ENCODE measurements at places on chromosomes 3 and 15.

- no peak for DNase-seq
These were observed 38.3 kb downstream of the PDE8A start for GRCh38 chr15:85019815-85020590.

GRCh38 chr15:39300451-39301153, 280.3 kb upstream of the THBS1 start:
- DNase-seq = no peak

DNA sequence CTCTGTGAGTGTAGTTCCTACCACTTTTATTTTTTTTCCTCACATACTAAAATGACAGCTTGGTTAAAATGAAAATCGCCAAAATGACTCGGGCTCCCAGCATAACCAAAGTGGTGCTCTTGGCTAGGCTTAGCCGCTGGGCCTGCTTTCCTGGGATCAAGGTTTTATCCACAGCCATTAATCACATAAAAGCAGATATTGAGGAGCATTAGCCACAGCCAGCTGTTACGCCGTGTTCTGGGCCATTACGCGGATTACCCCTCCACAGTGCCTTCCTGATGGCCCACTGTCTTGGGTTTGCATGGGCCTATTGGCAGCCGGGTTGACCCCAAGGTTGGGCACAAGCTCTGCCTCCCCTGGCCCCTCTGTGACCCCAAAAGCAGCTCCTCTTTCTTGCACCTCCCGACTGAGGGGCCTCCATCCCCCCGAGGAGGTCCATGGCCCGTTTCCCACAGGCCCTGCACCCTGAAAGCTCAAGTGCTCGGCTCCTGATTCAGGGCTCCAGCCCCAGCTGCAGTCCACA, 30.4 kb upstream of the TRPM1 start:
- no peak for DNase-seq

DNA sequence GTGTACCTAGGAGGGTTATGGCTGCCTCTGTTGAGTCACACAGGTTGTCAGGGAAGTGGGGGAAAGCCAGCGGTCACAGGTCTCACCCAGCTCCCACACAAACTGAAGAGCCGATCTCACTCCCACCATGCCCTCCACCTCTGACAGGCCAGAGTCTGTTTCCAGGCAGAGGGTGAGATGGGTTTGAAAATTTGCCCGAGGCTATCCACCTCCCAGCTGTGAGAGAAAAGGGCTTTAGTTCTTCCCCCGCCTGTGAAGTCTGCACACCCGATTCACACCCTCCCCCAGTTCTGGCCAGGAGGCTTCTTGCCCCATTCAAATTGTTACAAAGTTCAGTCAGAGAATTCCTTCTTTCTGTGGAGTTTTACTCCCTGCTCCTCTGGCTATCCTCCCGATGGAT, 446.9 kb downstream of the EDEM1 start:
- DNase-seq = no peak

DNA sequence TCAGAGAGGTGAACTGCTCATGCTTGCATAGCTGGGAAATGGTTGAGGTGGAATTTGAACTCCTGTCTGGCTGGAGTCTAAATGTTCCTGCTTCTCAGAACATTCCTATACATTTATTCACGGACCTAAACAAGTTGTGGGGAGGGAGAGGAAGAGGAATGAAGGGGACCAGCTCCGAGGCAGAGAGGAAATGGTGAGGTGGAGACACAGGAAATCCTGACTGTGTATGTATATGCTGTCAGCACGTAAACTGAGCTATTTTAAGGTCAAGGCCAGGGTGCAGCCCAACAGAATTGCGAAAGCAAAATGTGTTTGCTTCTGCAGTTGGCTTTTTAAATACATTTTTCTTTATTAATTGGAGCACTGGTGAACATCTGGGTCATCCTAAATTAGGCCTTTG, 74.1 kb upstream of the POMGNT2 start:
- no peak for DNase-seq

DNA sequence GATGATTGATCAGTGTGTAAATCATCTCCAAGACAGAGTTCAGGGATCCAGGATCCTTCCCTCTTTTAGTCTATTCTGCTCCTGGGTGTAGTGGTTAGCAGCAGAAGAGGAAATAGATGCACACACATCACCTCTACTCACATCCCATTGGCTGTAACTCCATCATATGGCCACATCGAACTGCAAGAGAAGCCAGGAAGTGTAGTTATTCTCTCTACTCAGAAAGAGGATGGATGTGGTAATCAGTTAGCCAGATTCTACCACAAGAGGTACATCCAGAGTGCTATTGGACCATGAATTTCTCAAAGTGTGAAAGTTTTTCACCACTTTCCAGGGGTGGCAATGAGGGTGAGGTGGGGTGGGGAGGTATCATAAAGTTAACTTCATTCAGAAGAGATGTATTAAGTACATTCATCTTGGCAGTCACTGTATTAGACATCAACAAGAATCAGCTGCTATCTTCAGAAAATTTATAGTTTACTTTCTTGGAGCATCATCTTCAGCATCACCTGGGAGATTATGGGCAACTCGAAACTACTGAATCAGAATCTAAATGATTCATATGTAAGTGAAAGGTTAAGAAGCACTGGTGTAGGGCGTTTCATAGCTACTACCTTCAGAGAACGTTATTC, 60.6 kb upstream of the GAP43 start:
- DNase-seq = no peak

DNA sequence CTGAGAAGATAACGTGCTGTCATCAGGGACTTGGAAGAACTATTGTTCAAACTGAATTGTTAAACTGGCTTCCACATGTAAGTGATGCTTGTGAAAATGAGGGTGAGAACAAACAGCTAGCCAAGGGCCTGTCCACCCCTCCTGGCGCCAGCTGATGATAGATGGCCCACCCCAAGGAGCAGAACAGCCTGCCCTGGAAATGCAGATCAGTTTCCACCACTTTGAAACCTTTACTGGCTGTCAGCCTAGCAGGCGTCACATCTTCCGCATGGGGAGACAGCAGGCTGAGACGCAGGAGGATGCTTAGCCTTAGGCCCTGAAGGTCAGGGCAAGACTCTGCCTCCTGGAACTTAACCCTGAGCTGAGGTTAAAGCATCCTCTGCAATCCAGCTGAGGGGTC, 6.4 kb upstream of the SLC51B start:
- DNase-seq = no peak

GRCh38 chr3:110790631-110791030, 281.0 kb upstream of the NECTIN3 start:
- DNase-seq = no peak

GRCh38 chr3:185401319-185401955, 38.5 kb downstream of the MAP3K13 start:
- DNase-seq = peak; percentile 88

DNA sequence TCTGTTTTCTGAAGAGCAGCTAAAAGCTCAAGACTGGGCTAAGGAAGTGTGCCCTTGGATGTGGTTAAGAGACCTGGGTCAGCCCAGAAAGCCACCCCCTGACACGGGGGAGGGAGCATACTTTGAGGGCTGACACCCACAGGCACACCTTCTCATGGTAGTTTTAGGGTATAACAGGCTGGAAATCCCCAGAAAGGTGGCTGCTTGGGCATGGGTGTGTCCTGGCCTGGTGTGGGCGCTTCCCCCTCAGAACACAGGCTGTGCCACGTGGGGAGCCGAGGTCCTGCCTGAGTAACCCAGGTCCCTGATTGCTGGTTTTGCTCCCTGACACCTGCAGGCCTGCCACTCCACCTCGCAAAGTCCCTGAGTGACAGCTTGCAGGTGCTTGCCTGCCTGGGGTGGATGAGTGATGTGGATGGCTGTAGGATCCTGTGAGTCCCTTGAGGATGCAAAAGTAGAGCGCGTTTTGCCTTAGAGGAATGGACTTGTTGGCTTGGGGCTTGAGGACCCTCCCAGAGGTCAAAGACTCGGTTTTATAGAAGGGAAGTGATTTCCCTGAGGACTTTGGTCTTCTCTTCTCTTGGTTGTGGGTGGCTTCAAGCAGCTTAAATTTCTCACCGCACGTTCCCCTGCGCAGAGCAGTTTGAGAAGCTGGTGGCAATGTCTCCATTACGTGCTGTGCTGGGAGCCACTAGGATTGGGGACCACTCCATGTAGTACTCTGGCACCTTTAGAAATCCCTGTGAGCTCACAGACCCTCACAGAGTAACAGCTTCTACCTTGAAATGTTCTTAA, 94.4 kb downstream of the DNASE1L3 start:
- no peak for DNase-seq

Measured in NCI-H1694 treated with DMSO at 0.1 percent for 48 hours (cell line).